SK-N-DZ (cell line): ENCODE measurements at places on chromosomes 13 and 19.

DNA sequence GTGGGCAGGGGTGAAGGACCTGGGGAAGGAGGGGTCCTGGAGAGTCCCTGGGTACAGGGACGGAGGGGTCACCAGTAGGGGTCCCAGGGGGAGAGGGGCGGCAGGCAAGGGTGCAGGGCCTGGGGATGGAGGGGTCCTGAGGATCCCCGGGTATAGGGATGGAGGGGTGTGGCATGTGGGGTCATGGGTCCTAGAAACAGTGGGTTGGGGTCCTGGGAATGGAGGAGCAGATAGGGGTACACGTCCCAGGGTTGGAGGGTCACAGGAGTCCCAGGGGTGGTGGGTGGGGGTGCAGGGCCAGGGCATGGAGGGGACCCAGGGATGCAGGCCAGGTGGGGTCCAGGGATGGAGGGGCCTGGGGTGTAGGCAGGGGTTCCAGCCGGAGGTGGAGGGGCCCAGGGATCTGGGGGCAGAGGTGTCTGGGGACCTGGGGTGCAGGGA is 1.4 kb downstream of the BTBD2 start:
- no peak for DNase-seq

DNA sequence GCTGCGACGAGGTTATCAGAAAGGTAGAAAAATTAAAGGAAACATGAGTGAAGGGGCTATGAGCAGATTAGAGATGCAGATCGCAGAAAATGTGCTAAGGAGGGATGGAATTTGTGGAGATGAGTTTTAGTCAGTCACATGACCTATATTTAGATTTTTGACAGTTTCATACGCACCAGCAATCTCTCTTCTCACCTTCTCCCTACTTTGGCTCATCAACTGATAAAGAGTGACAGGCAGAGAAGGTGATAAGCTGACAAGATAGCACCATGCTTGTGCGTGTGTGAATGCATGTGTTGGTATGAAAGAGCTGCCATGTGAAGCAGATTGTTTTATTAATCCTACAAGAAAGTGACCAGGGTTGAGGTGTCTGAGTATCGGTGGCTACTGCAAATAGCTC is 252.6 kb downstream of the RAP2A start:
- DNase-seq = no peak

DNA sequence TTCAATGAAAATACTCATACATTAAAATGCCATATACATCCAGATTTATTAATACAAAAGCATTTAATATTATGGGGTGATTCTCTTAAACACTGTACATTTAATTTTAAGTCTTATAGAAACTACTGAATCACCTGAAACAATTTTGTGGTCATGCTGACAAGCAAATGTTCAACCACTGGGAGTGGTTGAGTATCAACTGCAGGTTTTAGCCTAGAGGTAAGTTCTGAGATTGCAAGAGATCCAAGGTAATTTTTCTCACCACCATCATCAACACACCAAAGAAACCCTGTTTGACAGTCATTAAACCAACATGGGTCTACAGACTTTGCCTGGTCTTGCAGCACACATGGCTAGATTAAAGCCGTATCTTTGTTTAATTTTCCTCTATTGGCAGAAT is 196.3 kb downstream of the LHFPL6 start:
- DNase-seq = no peak

DNA sequence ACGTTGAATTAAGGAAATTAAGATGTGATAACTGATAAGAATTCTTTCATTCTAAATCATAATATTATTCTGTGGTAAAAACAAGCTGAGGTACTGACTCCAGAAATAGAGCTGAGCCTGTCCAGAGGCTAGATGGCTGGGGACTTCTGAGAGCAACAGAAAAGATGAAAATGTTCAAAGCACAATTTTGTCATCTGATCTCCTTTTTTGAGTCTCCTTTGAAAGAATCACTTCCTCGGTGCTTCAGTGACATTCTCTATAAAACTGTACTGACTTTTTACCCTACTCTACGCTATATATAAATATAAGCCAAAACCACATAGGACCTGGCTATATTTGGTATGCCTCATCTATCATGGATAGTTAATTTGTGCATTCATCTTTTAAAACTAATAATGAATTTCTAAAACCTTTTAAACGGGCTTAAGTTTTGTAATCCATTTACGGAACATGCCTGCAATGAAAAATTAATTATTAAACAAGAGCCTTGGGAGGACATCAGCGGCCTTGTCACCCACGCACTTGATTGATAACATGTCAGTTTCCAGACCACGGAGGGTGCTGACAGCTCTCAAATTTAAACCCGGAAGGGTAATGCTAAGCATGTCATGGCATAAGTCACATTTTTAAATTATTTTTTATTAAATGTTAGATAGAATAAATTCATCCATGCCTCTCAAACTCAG is 235.5 kb downstream of the PCDH9 start:
- DNase-seq = no peak

DNA sequence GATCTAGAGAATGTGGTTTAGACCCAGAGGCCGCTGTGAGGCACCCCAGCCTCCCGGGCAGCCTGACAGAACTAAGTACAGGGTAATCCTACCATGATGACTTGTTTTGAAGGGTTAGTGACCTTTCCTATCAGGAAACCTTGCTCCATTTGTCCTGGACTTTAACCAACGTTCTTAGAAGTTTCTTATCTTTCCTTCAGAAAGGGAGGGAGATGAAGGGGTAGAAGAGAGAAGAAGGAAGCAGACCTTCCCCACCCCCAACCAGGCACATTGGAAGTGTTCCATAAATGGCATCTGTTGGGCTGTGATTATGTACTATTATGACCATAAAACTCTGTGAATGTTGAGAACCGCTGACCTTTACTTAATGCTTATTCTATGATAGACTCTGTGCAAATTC is 184.2 kb downstream of the OXGR1 start:
- DNase-seq = no peak

DNA sequence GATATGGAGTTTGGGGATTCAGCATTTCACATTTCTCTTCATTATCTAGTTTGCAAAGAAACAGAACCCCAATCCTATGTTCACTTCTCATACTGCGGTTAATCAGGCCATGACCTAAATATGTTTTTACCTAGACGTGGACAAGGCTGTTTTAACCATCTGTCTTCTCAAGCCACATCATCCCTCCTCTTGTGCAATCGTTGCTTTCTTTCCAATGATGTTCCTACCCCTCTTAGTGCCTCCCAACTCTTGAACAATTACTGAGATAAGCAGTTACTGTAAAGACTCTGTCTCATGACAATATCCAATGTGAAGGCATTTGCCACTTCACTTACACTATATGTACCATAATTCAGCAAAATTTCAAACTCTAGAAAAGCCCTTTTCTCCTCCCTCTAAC is 406.2 kb downstream of the LIG4 start:
- DNase-seq = no peak

DNA sequence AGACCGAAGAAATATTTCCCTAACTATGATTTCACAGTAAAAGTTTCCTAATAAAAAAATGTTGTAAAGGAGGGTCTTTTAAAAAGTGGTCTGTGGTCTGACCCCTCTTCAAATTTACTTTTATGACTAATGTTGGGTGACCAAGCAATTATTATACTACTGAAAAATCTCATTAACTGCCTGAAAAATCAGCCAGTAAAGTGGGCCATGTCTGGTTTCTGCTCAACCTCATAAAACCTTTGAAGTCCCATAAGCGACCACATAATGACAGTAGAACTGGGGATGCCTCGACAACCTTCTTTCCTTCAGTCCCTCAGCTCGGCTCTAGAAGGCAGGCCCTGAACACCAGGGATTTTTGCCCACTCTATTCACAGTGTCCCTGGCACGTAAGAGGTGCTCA is 434.3 kb downstream of the EFNB2 start:
- DNase-seq = no peak

DNA sequence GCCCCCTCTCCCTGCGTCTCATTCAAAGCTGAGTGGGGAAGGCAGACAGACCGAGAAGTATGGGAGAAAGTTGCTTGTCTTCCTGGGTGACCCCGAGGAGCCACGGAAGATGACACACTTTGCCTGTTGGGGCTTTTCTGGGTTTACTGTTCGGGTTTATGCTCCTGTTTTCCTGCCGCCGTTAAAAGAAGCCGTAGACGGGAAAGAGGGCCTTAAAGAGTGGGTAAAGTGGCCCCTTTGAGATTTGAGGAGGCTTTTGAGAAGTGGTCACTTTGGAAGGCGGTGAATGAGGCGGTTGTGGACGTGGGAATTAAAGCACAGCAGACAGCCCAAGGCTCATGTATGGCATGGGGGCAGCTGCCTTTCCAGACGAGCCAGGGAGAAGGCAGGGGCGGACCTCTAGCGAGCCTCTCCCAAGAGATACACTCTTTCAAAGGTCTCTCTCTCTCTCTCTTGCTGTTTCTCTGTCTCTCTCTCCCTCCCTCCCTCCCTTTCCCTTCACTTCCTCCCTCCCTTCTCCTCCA is 493 bp upstream of the LHFPL6 start:
- DNase-seq = no peak
